ENCODE measurements at places on chromosomes 5 and 9. TPM values are rescaled to one million over a fixed set of nuclear protein-coding genes. Genes with fewer than 3 reads are reported as not detected.

DNA sequence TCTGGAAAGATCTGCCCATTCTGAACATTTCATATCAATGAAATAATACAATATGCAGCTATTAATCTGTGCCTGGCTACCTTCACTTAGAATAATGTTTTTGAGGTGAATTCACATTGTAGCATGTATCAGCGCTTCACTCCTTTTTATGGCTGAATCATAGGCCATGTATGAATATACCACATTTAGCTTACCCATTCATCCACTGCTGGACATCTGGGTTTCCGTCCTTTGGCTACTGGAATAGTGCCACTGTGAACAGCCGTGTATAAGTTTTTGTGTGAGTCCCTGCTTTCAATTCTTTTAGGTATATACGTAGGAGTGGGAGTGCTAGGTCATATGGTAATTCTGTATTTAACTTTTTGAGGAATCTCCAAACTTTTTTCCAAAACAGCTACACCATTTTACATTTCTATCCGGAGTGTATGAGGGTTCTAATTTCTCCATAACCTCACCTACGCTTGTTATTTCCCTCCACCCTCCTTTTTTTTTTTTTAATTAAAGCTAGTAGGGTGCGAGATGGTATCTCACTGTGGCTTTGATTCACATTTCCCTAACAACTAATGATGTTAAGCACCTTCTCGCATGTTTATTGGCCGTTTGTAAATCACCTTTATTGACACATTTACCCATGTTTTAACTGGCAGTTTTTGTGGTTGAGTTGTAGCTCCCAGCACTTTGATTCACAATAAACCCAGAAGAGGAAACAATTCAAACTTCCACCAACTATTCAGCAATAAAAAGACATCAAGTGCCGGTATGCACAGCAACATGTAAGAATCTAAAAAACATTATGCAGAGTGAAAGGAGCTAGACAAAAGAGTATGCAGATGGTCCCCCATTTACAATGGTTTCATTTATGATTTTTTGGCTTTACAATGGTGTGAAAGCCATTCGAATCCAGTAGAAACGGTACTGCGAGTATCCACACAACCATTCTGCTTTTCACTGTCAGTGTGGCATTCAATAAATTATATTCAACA is 8.1 kb downstream of the SEMA4D start:
- no peak for DNase-seq
- H3K27ac ChIP-seq = peak overlapping the region; percentile 85

- no peak overlapping the region for H3K4me3 ChIP-seq
- no peak for DNase-seq
- H3K4me1 ChIP-seq = no peaks in the 10 kb centered on the region
- no peaks in the 10 kb centered on the region for H3K36me3 ChIP-seq
Measured at GRCh38 chr5:107529618-107530017, 141.1 kb downstream of the EFNA5 start.

DNA sequence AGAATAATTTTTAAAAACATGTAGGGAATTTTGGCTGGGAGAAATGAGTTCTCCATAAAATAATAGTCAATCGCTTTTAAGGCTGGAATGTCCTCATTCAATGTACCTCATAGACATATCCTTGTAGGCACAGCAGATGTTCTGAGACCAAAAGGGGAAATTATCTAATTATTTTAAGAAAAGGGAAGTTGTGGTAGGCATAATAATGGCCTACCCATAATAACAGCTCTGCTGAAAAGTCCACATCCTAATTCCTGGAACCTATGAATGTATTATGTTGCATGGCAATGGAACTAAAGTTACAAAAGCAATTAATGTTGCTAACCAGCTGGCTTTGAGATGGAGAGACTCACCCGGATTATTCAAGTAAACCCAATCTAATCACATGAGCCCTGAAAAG is 216.1 kb downstream of the TRIM36 start:
- no peak for DNase-seq
- H3K27me3 ChIP-seq = no peaks in the 10 kb centered on the region
- H3K36me3 ChIP-seq = no peaks in the 10 kb centered on the region
- no peaks in the 10 kb centered on the region for H3K4me1 ChIP-seq
- H3K27ac ChIP-seq = no peak overlapping the region

DNA sequence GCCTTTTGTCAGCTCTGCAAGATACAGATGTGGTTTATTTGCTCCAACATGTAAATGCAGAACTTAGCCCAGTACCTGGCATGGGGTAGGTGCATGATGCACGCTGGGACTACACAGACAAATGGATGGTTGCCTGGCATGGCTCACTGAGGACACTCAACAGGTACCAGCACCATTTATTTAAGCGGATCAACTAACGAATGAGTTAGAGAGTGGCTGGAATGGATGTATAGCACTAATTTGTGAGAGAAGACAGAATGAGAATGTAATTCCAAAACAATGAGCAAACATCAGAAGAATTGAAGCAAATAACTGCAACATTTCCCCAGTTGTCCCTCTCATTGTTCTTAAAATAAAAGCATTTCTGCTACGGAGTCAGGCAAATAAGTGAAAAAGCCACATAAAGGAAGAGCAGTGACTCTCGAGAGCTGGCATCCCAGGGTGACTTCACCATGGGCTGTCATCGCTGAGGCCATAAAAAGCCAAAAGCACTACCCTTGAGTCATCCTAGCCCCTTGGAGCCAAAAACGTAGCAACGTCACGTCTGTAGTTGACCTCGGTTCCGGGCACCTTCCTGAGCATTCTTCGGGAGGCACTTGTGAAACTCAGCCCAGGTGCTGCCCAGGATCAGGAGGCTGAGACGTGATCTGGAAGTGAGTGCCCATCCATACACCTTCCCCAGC is 290.3 kb downstream of the NSG2 start:
- no peak overlapping the region for H3K27ac ChIP-seq
- H3K4me3 ChIP-seq = no peak overlapping the region
- no peaks in the 10 kb centered on the region for H3K36me3 ChIP-seq
- H3K4me1 ChIP-seq = no peaks in the 10 kb centered on the region

DNA sequence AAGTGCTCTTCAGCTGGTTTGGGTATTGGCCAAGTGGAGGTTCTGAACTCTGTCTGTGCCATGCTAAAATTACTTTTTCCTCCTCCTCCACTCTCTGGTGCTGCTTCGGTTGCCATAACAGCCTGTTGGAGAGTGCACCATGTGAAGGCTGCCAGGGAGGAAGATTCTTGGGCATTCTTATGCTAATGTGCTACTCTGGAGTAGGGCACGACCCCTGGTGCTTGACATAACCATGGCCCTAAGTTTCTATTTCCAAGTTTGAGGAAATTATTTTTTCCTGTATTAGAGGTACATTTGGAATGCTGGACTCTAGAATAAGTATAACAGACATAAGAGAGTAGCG is 111.6 kb downstream of the ARHGAP26 start:
- no peak for DNase-seq
- H3K36me3 ChIP-seq = no peaks in the 10 kb centered on the region
- no peaks in the 10 kb centered on the region for H3K27me3 ChIP-seq
- H3K27ac ChIP-seq = no peak overlapping the region
- no peak overlapping the region for H3K4me3 ChIP-seq

- no peak overlapping the region for H3K27ac ChIP-seq
- H3K36me3 ChIP-seq = no peaks in the 10 kb centered on the region
- no peak for DNase-seq
- H3K4me3 ChIP-seq = no peak overlapping the region
Measured at GRCh38 chr5:34524123-34524522, 132.0 kb upstream of the RAI14 start.

- H3K27me3 ChIP-seq = peaks cover 31% of the 10 kb centered on the region
- H3K27ac ChIP-seq = no peak overlapping the region
- H3K4me3 ChIP-seq = no peak overlapping the region
- DNase-seq = no peak
- no peaks in the 10 kb centered on the region for H3K4me1 ChIP-seq
Measured at GRCh38 chr9:84189904-84190303, 150.7 kb downstream of the SLC28A3 start.

- no peaks in the 10 kb centered on the region for H3K27me3 ChIP-seq
- H3K27ac ChIP-seq = no peak overlapping the region
- H3K4me1 ChIP-seq = peaks cover 9% of the 10 kb centered on the region
- no peak for DNase-seq
- H3K4me3 ChIP-seq = no peak overlapping the region
- H3K36me3 ChIP-seq = no peaks in the 10 kb centered on the region
Measured at GRCh38 chr9:127731938-127732337, 3.2 kb downstream of the TOR2A start.

- DNase-seq = no peak
- H3K27me3 ChIP-seq = no peaks in the 10 kb centered on the region
- H3K4me3 ChIP-seq = no peak overlapping the region
- H3K36me3 ChIP-seq = no peaks in the 10 kb centered on the region
Measured at GRCh38 chr5:57383093-57383861, 99.3 kb downstream of the ACTBL2 start.

DNA sequence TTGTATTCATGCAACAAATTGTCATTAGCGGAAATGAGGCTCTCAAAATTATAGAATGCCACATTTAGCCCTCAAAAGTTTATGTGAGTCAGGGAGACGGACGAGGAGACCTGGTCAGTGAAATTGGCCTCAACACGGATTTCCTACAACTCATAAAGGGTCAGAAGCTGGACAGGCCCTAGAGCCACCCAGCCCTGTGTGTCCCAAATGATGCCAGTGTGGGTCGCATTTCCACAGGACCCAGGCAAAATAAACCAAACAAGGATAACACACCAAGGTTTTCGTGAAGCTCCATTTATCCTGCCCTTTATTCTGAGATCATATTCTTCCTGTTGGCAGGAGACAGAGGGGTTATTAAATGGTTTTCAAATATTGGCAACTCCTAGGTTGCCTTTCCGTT is 72.0 kb upstream of the COL5A1 start:
- no peaks in the 10 kb centered on the region for H3K27me3 ChIP-seq
- H3K4me1 ChIP-seq = peaks cover 17% of the 10 kb centered on the region
- no peak for DNase-seq
- no peak overlapping the region for H3K4me3 ChIP-seq

GRCh38 chr9:114928671-114929070 is 1.7 kb downstream of the TNFSF8 start:
- H3K36me3 ChIP-seq = no peaks in the 10 kb centered on the region
- DNase-seq = no peak
- H3K27me3 ChIP-seq = no peaks in the 10 kb centered on the region
- H3K4me3 ChIP-seq = peak overlapping the region; percentile 92

DNA sequence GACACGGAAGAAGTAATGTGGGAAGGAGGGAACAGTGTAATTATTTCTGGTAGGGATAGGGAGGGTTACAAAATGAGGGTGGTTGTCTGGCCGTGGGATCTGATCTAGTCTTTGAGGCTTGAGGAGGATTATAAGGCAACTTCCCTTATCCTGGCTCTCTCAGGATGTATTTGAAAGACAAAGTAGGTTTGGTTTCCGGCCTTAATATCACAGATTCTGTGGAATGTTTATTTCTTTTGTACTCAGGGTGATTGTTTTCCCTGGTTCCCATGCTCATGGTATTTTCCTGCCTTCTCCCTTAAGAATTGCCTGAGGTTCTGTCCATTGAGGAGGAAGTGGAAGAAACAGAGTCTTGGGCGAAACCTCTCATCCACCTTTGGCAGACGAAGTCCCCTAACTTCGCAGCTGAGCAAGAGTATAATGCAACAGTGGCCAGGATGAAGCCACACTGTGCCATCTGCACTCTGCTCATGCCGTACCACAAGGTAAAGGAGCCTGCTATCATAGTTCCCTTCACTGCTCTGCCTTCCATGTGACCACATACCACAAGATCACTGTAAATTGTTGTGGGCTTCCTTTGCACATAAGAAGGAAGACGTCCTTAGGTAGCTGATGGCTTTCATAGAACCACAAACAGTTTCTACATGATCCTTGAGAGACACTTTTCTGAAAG is 253.8 kb downstream of the KDM4C start:
- peaks cover 20% of the 10 kb centered on the region for H3K36me3 ChIP-seq
- no peak overlapping the region for H3K4me3 ChIP-seq
- no peak for DNase-seq
- H3K27ac ChIP-seq = peak overlapping the region; percentile 5

GRCh38 chr9:87324613-87325194 is 173.0 kb upstream of the DAPK1 start:
- H3K36me3 ChIP-seq = no peaks in the 10 kb centered on the region
- H3K4me1 ChIP-seq = no peaks in the 10 kb centered on the region
- DNase-seq = no peak
- H3K27me3 ChIP-seq = peaks cover 16% of the 10 kb centered on the region

DNA sequence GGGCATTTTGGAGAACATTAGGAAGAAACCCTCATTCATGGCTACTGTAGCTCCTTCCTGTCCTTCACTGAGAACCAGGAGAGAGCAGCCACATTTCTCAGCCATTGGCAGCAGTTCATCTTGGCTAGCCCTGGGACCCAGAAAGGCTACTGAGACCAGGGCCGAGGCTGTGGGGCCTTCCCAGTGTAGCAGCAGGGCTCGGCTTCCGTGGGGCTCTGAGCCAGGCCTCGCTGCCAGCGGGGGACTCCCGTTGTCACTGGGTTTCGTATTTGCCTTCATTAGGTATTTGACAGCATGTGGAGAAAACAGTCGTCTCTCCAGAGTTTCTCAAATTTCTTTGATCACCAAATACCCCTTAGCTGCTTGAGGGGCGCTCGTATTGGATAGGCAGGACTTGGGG is 37.3 kb upstream of the PRDM12 start:
- H3K27ac ChIP-seq = no peak overlapping the region
- H3K4me1 ChIP-seq = peaks cover 3% of the 10 kb centered on the region
- peaks cover 33% of the 10 kb centered on the region for H3K36me3 ChIP-seq

GRCh38 chr9:20048437-20048836 is 259.6 kb upstream of the SLC24A2 start:
- H3K27me3 ChIP-seq = no peaks in the 10 kb centered on the region
- peak overlapping the region; percentile 19 for H3K27ac ChIP-seq
- peak; percentile 35 for DNase-seq
- peaks cover 27% of the 10 kb centered on the region for H3K4me1 ChIP-seq

GRCh38 chr5:179241764-179242370 is 103.4 kb downstream of the ADAMTS2 start:
- no peak overlapping the region for H3K27ac ChIP-seq
- no peak for DNase-seq
- H3K4me3 ChIP-seq = no peak overlapping the region
- peaks cover 23% of the 10 kb centered on the region for H3K36me3 ChIP-seq
- H3K4me1 ChIP-seq = no peaks in the 10 kb centered on the region

- no peak overlapping the region for H3K27ac ChIP-seq
- no peaks in the 10 kb centered on the region for H3K36me3 ChIP-seq
- no peak overlapping the region for H3K4me3 ChIP-seq
- DNase-seq = no peak
- H3K27me3 ChIP-seq = no peaks in the 10 kb centered on the region
Measured at GRCh38 chr5:55481293-55481855, 53.4 kb downstream of the PLPP1 start.

- peaks cover 4% of the 10 kb centered on the region for H3K27me3 ChIP-seq
- no peak overlapping the region for H3K27ac ChIP-seq
- H3K36me3 ChIP-seq = no peaks in the 10 kb centered on the region
- H3K4me1 ChIP-seq = no peaks in the 10 kb centered on the region
Measured at GRCh38 chr5:94396687-94397086, 221.7 kb downstream of the KIAA0825 start.

- H3K27ac ChIP-seq = no peak overlapping the region
- H3K36me3 ChIP-seq = no peaks in the 10 kb centered on the region
- peaks cover 30% of the 10 kb centered on the region for H3K27me3 ChIP-seq
- peaks cover 16% of the 10 kb centered on the region for H3K4me1 ChIP-seq
- no peak overlapping the region for H3K4me3 ChIP-seq
Measured at GRCh38 chr9:122229485-122229837, 704 bp upstream of the LHX6 start.

SPINK1 gene
- polyA plus RNA-seq = not detected

ACSL6 gene
- not detected for polyA plus RNA-seq

OR2K2 gene
- polyA plus RNA-seq = not detected

PKN3 gene
- polyA plus RNA-seq = 0.43 TPM

DBH gene
- not detected for polyA plus RNA-seq

WNT8A gene
- polyA plus RNA-seq = not detected

UAP1L1 gene
- polyA plus RNA-seq = 6.0 TPM

EQTN gene
- polyA plus RNA-seq = not detected

SCGB3A2 gene
- polyA plus RNA-seq = not detected

PCDHB4 gene
- polyA plus RNA-seq = not detected

SLC6A7 gene
- not detected for polyA plus RNA-seq
